Aorta (tissue), 5 donors: ENCODE measurements at places on chromosomes 3 and 15. TPM values are rescaled to one million over a fixed set of nuclear protein-coding genes. Genes with fewer than 3 reads are reported as not detected.

The PLD1 gene
- 23.1 TPM for total RNA-seq

The MYZAP gene
- 4.2 TPM for total RNA-seq

The EFCAB12 gene
- 0.36 TPM for total RNA-seq

The CALML4 gene
- total RNA-seq = 8.3 TPM

The ZBTB47 gene
- total RNA-seq = 72.4 TPM

The HPS3 gene
- 17.0 TPM for total RNA-seq

The LIPH gene
- 0.62 TPM for total RNA-seq
